ENCODE measurements at places on chromosomes 2 and 18. TPM values are rescaled to one million over a fixed set of nuclear protein-coding genes. Genes with fewer than 3 reads are reported as not detected.

Gene CTNNA2
- total RNA-seq, result not detected

Gene HOXD13
- not detected for total RNA-seq

Gene FSHR
- total RNA-seq, result not detected

Gene HOXD8
- total RNA-seq, result 6.0 TPM

Gene TANC1
- 15.1 TPM for total RNA-seq

DNA sequence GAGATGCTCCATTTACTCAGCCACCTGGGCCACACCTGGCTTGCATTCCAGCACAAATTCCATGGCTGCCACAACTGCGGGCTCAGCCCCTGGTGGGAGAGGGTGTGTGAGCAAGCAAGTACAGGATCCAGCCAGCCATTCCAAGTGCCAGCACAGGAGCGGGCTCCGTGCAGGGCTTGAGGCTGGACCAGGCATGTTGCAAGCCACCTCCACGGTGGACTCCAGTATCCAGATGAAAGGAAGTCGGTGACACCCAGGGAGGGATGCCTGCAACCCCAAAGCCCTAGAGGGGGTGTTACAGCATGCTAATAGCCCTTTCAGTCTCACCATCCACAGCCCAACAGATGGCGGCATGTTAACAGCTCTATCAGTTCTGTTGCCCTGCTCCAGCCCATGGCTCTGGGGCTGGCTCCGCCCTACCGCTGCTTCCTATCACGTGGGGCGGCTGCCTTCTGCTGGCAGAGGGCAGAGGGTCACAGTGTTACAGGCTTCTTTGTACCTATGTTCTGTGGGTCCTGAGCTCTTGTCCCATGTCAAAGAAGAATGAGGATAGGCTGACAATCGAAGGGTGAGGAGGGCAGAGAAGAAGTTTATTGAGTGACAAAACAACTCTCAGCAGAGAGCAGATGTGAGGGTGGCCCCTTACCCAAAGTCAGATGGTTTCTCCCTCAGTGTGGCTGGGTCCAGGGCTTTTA lies 11.7 kb upstream of the GORASP2 start:
- no peak for DNase-seq

GRCh38 chr2:189412330-189412953 lies 28.8 kb upstream of the WDR75 start:
- peak; percentile 24 for DNase-seq

DNA sequence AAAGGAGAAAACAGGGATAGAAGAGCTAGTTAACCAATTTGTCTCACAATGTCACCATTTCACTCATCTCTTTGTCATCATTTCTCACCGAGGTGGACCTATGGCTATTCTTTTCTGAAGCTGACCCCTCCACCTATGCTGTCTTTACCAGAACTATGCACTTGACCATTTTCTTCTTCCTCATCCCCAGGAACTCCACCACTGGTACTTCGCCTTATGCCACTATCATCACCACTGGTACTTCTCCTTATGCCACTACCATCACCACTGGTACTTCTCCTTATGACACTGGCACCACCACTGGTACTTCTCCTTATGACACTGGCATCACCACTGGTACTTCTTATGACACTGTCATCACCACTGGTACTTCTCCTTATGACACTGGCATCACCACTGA lies 745.8 kb upstream of the CHAC2 start:
- DNase-seq, result no peak

Gene UXS1
- total RNA-seq, result 45.7 TPM

Gene LIMS3
- 1.1 TPM for total RNA-seq

DNA sequence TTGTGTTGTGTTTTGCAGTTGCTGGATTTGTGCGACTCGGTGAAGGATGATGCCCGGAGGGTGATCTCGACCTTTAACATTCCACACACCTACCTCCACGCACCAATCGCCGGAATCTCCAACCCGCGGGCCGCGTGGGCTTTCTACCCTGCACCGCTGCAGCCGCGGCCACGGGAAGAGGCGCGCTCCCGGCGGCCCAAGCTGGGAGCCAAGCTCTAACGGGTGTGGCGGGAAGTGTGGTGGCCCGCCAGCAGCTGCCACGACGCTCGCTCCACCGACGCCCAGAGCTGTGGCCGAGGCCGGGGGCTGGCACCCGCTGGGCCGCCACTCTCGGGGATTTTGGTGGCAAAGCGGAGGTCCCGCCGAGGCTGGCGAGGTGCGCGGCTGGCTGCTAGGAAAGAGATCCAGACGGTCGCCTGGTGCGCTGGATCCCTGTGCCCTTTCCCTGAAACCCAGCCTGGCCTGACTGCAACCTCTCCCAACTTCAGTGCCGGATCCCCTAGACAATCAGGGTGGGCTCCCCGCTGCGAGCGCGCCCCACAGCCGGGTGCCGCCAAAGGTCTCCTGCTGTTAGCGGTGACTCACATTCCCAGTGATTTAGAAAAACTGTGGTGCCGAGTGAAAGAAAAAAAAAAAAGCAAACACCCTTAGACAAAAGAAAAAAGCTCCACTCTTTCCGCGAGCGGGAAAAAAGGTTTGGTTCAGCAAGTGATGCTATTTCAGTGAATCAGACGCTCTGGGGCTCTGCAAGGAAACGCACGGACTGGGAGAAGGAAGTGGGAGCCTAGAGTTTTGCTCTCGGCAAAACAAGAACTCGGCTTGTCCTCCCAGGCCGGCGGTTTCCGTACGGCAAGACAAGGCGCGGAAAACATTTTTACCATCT lies 2.9 kb upstream of the BCL2L11 start:
- DNase-seq, result no peak

Gene COL6A3
- 1.2 TPM for total RNA-seq

GRCh38 chr2:144521686-144522085 lies 1.8 kb upstream of the ZEB2 start:
- no peak for DNase-seq

Gene TUBA3E
- total RNA-seq, result not detected

Gene ST6GAL2
- total RNA-seq, result not detected

Gene FER1L5
- 0.91 TPM for total RNA-seq

Gene RAB11FIP5
- total RNA-seq, result 20.8 TPM

DNA sequence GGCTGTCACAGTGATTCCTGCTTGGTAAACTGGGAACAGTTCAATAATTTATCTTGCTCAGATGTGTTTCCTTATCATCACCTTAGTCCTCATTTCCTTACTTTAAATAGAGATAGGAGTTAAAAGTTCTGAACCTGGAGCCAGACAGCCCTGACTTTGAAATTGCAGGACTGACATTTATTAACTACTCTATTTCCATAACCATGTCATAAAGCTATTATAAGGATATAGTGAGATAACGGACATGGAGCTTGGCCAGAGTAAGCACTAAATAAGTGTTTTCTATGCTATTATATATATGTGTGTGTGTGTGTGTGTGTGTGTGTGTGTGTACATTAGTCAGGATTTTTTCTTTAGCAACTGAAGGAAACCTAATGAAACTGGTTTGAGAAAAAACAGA lies 13.1 kb downstream of the NT5DC4 start:
- DNase-seq, result no peak

DNA sequence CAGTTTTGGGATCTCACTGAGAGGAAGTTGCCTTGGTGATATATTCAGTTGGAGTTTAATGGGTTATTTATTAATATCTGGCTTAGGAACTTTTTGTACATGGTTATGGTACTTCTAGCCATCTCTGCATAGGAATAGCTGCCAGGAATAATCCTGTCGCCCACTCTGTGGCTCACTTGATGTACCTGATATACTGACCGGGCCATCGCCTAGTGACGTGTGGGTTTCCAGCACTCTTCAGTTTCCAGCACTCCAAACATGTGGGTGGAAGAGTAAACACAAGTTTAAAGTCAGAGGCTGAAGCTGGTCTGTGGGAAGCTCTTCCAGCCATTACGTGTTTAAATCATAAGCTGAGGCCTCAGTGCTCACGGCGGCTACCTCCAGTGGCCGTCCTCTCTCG lies 44.3 kb upstream of the AGAP1 start:
- DNase-seq, result no peak

Gene IL36B
- total RNA-seq, result not detected

GRCh38 chr2:58922245-58922644 lies 681.1 kb upstream of the FANCL start:
- no peak for DNase-seq

Gene COL4A4
- 5.9 TPM for total RNA-seq

DNA sequence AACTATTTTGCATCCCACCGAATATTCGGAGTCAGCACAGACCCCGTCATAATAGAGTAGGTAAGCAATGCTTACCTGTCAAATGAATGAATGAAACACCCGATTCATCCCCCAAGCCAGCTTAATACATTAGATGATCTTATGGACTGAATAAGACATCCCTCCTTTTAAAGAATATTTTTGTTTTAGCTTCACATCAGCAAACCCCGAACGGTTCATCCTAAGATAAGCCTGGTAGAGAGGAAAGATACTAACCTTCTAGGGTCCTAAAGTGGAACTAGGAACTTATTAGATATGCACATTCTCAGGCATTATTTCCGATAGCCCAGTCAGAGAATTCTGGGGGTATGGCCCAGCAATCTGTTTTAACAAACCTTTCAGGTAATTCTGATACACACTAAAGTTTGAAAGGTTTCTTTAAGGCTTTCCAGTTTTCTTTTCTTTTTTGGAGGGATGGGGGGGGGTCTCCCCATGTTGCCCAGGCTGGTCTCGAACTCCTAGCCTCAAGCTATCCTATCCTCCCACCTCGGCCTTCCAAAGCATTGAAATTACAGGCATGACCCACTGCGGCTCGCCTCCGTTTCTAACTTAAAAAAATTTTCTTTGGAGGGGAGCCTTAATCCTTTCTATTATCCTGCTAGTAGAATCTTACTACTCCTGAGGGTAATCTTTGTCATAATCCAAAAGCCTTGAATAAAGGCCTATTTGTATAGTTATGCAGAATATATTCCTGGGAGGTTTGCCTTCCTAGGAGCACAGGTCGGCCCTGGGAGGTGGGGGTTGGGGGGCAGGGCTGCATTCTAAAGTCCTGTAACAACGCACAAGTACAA lies 1.0 kb upstream of the ACTR3 start:
- no peak for DNase-seq

- DNase-seq, result no peak
Measured at GRCh38 chr2:54586062-54586461, 129.9 kb downstream of the SPTBN1 start.

- peak; percentile 43 for DNase-seq
Measured at GRCh38 chr18:56575819-56576663, 62.4 kb downstream of the TXNL1 start.

Gene KLHL29
- 16.7 TPM for total RNA-seq

Gene IMPA2
- total RNA-seq, result 32.5 TPM

- DNase-seq, result no peak
Measured at GRCh38 chr2:203683932-203684556, 22.4 kb upstream of the CD28 start.

- DNase-seq, result peak; percentile 33
Measured at GRCh38 chr18:8121942-8122480, 487.2 kb upstream of the RAB12 start.

Gene ASB18
- total RNA-seq, result not detected

Gene MORN2
- total RNA-seq, result 11.9 TPM

DNA sequence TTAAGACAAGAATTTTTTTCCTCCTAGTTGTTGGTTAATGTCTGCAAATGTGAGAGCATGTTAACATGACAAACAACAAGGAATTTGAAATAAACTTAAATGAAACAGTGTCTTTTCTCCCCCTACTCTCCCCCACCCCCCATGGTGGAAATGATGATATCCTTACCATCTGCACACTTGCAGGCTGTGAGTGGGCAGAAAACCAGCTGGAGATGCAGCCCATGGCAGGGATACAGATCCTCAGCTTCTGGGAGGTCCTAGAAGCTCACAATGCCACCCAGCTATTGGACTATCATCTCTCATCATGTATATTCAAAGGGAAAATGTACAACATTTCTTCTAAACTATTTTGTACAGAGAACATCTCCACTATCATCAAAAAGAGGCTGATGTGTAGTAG lies 196.8 kb downstream of the SLC8A1 start:
- DNase-seq, result no peak

Gene CCDC178
- not detected for total RNA-seq

DNA sequence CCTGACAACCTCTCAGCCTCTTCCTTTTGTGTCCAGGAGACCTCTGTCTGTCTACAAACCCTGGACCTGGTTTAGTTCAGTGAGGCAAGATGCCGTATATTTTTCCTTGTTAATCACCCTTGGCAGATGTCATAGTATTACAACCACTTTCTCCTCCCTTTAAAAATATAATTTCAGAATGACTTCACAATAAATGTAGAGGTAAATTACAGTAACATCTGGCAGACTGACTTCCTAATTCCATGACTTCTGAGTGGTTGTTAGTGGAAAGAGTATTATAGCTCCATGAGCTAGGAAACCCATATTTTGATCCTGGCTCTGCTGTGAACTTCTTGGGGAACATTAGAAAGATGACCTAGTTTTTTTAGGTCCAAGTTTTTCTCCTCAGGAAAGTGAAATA lies 39.5 kb downstream of the SPATS2L start:
- DNase-seq, result no peak

Gene TCF23
- not detected for total RNA-seq

Gene SCN3A
- not detected for total RNA-seq

GRCh38 chr18:43789234-43790000 lies 512.1 kb upstream of the SYT4 start:
- DNase-seq, result no peak

GRCh38 chr18:673317-673716 lies 15.9 kb downstream of the TYMS start:
- no peak for DNase-seq

DNA sequence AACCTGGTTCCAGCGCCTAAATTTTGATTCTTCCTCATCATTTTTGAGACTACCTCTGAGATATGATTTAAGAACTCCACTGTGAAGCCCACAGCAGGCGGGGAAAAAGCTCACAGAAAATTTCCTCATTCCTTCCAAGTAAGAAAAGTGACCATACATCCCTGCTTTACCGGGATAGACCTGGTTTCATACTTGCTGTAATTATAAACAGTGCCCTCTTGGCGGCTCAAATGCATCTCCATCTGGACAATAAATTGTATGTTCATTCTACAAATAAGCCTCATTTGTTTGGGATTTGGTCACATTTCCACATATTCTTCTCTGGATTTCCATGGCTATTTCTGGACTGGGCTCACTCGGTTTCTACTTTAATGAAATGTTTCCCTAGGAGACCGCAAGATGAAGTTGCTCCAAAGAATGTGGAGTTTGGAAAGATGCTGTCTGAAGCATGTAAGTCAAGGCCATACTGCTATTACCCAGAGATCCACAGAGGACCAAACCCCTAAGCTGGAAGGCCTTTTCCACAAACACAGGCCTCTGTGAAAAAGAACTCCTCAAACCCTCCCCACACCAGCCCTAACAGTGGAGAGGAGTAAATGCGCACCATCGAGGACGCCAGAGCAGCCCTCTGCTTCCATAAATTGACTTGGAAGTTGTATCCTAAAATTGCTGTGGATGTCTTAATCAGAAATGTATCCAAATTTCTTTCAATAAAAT lies 13.9 kb downstream of the STAT1 start:
- no peak for DNase-seq

Gene RAD51AP2
- total RNA-seq, result 0.10 TPM

DNA sequence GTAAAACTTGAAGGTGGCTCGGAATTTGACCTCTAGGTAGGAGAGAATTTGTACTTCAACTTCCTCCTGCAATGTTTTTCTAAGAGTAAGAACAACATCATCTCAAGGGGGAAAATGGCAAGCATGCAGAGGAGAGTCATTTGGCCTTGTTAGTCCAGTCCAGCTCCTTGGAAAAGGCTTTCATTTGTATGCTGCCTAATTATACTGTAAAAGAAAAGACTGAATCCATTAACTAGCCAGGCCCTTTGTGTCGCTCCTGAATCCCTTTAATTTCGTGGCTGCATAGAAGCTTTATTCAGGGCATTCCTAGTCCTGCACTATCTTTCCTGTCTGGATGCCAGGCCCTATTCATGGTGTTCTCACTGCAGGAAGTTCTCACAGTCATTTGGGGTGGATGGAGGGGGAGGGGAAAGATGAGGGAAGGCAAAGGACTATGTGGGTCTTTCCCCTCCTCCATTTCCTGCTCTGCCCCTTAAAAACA lies 36.0 kb downstream of the PHLPP1 start:
- DNase-seq, result no peak

- no peak for DNase-seq
Measured at GRCh38 chr2:155965415-155966063, 367.0 kb downstream of the NR4A2 start.

Measured in HCT116 (cell line).